ENCODE measurements at places on chromosomes 5 and 9.

DNA sequence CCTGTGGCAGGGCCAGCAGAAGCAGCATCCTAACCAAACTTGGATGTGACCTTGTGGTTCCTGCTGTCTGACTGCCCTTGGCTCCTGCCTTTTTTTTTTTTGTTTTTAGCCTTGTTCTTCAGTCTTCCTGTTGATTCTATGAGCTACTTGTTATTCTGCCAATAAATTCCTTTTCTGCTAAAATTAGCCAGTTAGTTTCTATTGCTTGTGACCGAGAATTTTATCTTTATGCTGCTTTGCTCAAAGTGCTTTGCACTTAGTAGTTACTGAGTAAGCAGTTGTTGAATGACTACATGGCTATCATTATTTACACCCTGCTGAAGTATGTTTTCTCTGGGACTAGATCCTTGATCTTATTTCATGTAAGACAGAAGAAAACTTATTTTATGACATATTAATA lies 20.8 kb upstream of the ATG10 start:
- DNase-seq, result no peak

DNA sequence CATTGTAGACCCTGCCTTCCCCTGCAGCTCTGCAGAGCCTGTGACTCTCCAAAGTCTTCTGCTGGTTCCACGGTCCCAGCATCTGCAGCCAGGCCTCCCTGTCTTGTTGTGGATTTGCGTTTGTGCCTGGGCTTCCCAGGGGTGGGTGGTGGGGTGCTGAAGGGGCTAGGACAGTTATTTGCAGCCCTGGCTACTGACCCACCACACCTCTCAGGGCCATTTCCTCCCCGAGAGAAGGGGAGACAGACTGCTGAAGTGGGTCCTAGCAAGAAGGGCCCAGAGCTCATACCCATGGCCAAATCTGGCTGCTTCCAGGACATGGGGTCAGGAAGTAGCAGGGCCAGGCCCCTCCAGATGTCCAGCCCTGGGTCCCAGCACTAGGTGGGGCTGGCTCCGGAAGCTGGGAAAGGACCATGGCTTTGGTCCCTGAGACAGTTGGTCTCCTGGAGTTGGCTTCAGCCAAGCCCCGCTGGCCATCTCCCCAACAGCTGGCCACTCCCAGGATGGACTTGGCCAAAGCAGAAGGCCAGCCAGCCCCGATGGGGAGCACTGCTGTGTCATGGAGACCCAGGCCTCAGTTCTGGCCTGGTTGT lies 26.3 kb downstream of the GSN start:
- DNase-seq, result peak; percentile 32

DNA sequence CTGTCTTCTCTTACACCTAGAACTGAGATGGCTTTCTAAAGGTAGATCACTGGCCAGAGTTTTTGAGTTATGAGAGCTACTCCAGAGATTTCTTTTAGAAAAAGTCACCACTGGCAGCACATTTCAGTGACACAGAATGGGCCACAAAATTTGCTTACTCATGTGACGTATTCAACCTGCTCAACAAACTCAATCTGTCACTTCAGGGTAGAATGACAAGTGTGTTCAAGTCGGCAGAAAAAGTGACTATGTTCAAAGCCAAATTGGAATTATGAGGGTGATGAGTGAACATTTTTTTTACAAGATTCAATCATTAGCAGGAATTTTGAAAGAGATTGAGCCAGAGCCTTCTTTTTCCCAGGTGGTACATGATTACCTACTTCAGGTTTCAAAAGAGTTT lies 46.5 kb downstream of the TAF11L14 start:
- DNase-seq, result no peak

DNA sequence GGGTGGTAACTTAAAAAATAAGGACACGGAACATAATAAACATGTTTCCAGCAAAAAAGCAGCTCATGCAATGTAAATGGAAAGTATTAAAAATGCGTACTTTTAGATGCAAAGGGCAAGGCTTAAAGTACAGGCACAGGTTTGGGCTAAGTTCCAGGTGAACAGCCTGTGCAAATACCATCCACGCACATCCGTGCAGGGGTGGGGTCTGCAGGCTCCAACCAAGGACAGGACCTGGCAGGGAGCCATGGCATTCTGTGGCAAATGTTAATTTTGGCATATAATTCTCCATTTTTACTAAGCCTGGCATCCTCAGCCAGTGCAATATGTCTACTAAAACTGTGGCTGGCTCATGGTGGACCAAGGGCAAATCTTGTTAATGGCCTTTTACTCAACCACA lies 365.8 kb upstream of the DAP start:
- DNase-seq, result no peak

- no peak for DNase-seq
Measured at GRCh38 chr5:34787035-34787434, 51.9 kb upstream of the TTC23L start.

DNA sequence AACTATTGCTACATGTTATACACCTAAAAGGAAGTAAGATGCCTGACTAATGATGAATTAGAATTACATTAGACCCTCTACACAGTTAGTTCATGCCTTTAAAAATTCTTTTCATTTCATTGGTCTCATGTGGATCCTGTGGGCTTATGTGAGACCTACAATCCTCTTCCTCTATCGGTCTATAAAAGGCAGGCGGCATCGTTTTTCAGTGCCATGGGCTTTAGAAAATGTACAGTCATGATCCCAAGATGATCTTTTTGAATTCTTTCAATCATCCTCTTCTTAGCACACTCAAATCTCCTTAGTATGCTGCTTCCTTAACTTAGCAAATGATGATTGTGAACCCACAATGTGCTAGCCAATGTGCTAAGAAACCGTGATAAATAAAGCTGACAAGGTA lies 193.9 kb downstream of the ZNF608 start:
- DNase-seq, result no peak

DNA sequence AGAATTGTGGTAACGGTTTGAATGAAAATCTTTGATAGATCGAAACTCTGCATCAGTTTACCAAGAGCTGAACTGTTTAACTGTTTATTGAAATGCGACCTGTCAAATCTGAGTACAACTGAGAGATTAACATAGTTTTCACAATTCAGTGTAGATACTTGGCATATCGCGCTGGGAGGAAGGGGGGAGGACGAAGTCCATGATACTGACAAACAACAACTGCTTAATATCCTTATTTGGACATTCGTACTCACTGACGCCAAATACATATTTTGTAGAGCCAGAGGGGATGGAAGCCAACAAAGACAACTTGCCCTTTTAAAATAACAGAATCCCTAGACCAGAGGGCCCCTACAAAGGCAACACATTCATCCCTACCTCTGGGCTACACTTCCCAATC lies 93.2 kb downstream of the GLIS3 start:
- DNase-seq, result no peak

DNA sequence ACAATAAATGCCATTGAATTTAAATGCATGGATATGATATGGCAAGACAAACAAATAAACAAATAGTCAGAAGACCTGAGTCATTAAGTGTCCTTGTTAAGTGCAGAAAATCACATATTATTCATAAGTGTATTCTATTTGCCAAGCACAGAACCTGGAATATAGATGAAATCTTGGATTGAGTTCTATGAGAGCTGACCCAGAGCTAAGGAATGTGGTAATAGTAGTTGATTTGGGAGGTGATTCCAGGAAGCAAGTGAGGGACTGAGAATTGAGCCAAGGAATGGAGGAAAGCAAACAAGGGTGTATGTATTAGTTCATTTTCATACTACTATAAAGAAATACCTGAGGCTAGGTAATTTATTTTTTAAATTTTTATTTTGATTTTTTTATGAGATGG lies 208.9 kb downstream of the TRIM32 start:
- no peak for DNase-seq

DNA sequence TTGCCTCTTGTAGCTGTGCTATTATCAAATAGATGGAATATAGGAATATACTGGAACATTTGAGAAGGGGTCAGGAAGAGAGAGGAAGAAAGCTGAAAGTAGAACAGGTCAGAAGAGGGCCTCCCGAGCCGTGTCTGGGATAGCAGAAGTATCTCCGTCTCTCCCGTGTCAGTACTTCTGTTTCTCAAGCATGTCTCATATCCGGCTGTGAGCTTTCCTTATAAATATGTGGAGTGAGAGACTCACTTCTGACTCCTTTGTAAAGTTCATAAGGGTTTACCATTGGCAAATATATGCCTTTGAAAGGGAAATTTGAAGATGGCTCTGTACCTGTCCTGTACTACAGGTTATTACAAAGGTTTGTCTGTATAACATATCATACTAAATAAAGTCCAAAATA lies 50.3 kb downstream of the MOCS2 start:
- DNase-seq, result no peak

DNA sequence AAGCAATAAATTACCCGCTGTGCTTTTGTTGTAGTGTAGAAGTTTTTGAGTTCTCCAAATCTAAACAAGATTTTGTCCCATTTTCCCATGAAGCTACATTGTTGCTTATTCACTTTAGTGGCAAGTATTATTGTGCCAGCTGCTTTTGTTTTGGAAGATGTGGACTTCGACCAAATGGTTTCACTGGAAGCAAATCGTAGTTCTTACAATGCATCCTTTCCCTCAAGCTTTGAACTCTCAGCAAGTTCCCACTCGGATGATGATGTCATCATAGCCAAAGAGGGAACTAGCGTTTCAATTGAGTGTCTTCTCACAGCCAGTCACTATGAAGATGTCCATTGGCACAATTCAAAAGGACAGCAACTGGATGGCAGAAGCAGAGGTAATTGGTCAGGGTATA lies 10.9 kb downstream of the MFAP3 start:
- no peak for DNase-seq

DNA sequence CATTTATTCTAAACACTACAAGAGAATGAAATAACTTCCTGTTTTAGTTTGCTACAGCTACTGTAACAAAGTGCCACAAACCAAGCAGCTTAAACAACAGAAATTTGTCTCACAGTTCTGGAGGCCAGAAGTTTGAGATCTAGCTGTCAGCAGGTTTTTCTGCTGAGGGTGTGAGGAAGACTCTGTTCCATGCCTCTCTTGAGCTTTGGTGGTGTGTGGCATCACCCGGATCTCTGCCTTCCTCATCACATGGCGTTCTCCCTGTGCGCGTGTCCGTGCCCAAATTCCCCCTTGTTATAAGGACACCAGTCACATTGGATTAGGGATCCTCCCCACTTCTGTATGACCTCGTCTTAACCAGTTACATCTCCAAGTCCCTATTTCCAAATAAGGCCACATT lies 97.7 kb downstream of the CFAP95 start:
- DNase-seq, result no peak

DNA sequence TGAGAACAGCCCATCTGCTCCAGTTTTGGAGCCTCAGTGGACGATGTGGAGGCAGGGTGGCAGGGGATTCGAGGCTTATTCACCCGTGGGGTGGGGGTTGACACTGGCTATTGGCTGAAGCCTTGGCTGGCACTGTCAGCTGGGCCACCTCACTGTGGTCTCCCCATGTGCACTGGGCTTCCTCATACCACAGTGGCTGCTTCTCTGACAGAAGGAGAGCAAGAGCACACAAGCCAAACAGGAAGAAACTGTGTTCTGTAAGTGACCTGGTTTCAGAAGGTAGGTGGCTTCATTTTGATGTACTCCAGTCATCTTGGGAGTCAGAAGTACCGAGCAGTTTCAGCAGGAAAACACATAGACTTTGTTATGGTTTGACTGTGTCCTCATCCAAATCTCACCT lies 24.7 kb upstream of the CTNND2 start:
- no peak for DNase-seq

- DNase-seq, result no peak
Measured at GRCh38 chr5:109281136-109281690, 128.6 kb downstream of the PJA2 start.

DNA sequence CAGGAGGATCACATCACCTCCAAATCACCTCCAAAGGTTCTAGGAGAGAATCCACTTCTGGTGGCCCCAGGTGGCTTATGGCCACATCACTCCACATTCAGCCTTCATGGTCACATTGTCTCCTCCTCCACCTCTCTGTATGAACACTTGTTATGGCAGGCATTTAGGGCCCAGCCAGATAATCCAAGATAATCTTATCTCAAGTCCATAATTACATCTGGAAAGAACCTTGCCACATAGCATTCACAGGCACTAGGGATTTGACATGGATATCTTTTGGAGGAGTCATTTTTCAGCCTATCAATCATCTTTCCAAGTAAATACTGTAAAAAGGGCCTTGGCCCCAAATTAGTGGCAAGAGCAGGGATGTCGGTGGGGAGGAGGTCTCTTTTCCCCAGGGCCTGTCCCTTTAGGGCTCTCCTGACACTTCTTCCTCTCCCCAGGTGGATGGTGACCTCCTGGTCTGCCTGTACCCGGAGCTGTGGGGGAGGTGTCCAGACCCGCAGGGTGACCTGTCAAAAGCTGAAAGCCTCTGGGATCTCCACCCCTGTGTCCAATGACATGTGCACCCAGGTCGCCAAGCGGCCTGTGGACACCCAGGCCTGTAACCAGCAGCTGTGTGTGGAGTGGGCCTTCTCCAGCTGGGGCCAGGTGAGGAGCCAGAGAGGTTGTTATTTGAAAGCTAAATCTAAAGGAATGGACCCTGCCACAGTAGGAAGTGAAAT lies 140.9 kb downstream of the SAXO1 start:
- no peak for DNase-seq

DNA sequence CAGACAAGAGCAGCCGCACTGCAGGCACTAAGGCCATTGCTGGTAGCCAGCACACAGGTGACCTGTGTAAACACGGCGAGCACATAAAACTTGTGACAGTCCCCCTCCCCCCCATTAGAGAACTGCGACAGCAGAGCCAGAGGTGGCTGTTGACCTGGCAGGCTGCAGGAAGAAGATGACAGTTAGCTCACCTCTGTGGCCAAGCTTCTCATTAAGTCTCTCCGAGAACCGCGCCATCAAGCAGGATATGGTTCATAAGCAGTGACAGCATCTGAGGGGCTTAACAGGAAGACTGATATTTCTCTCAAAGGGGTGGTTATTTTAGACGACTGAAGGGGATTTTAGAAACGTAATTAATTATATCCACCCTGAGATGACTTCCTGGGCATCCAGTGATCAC lies 5.2 kb downstream of the SURF4 start:
- no peak for DNase-seq

GRCh38 chr5:73705364-73705763 lies 79.4 kb downstream of the ARHGEF28 start:
- DNase-seq, result no peak

- DNase-seq, result no peak
Measured at GRCh38 chr9:68979538-68980314, 34.2 kb downstream of the PRKACG start.
